ENCODE measurements at places on chromosomes 5 and 9.

GRCh38 chr9:79131824-79132377, 439.9 kb upstream of the TLE4 start:
- no peak for DNase-seq

- no peak for DNase-seq
Observed at GRCh38 chr5:110738503-110738811, 350 bp upstream of the SLC25A46 start.

- DNase-seq = no peak
Observed at GRCh38 chr9:2465921-2466460, 155.6 kb upstream of the VLDLR start.

- DNase-seq = peak; percentile 45
Observed at GRCh38 chr5:39148983-39149534, 70.3 kb downstream of the FYB1 start.

GRCh38 chr5:9034649-9035048, 511.2 kb downstream of the SEMA5A start:
- peak; percentile 82 for DNase-seq

GRCh38 chr5:102590467-102590866, 91.7 kb upstream of the SLCO6A1 start:
- no peak for DNase-seq

GRCh38 chr9:109307380-109308240, 13.2 kb downstream of the EPB41L4B start:
- DNase-seq = no peak
